ENCODE measurements at places on chromosomes 3 and 15.
A peak's percentile ranks its signal among the peaks of the same experiment; 100 is the strongest.

- DNase-seq, result no peak
Observed at GRCh38 chr15:52673312-52673711, 5.9 kb downstream of the ATOSA start.

DNA sequence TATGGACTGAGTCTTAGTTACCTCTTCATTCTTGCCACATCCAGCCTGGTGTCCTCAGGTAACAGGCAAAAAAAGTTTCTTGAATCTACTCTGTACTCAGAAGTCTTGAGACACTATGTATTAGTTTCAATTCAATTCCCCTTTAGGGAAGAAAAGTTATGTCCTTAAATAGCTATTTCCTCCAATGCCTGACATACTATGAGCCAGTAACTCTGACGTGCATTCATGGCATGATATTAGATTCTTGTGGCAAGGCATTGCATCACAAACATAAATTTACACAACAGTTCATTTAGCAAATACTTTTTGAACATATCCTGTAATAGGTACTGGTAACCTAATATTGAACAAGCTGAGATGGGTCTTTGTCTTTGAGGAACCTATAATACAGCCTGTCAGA lies 109.3 kb upstream of the FOXB1 start:
- no peak for DNase-seq

- DNase-seq, result no peak
Observed at GRCh38 chr3:161035711-161036110, 69.4 kb downstream of the B3GALNT1 start.

- DNase-seq, result peak; percentile 63
Observed at GRCh38 chr3:4633078-4634004, 140.2 kb downstream of the ITPR1 start.

DNA sequence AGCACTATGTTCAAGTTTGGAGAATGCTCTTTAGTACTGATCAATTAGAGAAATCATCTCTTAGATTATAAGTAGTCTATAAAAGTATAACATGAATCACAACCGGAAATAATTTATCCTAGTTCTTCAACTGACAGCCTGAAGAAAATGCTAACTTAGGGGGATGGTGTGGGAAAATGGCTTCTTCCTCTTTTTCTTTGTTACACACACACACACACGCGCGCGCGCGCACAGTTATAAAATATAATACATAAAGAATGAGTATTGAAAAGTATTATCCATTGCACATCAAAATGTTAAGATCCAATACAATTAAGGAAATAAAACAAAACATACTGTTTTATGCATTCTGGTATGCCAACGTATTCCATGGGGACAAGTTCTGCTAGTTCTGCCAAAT lies 11.2 kb upstream of the GTF2A2 start:
- DNase-seq, result no peak

DNA sequence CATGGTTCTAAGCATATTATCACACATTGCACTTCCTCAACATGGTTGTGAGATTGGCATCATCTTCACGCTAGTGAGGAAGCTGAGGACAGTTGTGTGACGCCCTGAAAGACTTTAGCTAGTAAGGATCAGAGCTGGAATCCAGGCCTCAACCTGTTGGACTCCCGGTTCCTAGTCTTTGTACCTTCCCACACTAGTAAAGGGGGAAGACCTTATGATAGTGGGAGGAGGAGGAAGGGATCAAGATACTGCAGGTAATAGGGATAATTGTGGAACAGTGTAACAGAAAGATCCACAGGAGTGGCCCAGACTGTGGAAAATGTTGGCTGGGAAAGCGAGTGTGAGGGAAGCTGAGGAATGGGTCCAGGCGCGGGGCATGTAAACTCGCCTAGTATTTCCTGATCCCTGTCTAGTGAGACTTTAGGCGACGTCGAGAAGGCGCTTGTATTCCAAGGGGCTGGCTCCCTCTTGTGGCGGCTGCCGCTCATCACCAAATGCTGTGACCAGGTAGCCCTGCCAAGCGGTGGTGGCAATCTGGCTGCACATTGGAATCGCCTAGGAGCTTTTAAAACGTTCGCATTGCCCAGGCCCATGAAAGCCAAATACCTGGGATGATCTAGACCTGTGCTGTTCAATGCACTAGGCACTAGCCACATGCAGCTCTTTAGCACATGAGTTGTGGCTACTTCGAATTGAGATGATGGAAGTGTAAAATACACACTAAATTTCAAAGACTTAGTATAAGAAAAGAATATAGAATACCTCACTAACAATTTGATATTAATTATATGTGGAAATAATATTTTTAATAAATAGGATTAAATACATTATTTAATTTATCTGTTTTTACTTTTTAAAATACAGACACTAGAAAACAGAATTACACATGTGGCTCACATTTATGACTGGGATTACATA lies 38.8 kb upstream of the CLDN18 start:
- peak; percentile 73 for DNase-seq

DNA sequence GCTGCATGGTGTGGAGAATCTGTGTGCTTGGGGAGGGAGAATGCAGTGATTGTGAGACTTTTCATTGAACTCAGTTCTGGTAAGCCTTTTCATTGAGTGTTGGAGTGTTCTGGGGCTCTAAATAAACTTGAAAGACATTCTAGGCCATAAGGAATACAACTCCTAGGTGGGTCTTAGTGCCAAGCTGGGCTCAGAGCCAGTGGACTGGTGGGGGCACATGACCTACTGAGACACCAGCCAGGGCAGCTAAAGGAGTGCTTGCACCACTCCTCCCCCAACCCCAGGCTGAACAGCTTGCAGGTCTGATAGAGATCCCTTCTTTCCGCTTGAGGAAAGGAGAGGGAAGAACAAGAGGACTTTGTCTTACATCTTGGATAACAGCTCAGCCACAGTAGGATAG lies 21.7 kb upstream of the KPNA4 start:
- DNase-seq, result no peak

Measured in kidney tubule cell (primary cell).